ENCODE measurements at places on chromosomes 16 and 17. TPM values are rescaled to one million over a fixed set of nuclear protein-coding genes. Genes with fewer than 3 reads are reported as not detected.
A peak's percentile ranks its signal among the peaks of the same experiment; 100 is the strongest.

Gene LASP1
- 48.5 TPM for polyA plus RNA-seq

Gene C16orf96
- polyA plus RNA-seq, result 0.09 TPM

Gene TNFSF12
- 5.1 TPM for polyA plus RNA-seq

DNA sequence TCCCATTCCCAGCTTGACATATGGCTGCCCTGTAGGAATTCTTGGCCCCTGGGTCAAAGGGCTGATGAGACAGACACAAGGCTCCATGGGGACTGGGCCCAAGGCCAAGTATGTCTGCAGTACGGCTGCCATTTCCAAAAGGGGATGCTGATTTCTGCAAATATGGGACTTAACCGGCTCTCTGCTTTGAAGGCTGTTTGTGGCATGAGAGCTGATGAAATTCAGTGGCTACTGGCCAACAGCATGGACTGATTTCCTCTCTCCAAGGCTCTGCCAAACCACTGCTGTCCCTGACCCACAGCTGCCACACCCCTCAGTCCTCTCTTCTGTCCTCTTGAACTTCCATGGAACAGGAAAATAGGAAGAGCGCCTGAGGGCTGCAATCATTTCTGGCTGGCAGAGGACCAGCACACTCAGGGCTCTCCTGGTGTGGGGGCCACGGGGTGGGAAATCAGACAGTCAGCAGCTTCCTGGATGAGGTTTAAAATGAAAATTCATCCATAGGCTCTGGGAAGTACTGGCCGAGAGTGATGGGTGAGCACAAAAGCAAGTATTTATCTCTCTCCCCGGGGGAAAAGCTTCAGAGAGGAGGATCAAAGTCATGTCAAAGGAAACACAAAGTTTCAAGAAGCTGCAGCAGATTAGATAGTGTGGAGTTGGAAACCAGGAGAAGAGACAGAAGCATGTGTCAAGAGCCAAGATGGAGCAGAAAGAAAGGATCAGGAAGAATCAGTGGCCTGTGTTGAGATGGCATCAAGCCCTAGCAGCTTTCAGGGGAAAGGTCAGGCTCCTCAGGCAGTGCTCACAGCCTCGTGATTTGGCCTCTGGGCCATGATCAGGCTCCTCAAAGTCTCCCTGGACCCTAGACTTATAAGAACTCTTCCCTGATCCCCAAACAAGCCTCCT lies 64.1 kb upstream of the SREBF1 start:
- DNase-seq, result no peak

DNA sequence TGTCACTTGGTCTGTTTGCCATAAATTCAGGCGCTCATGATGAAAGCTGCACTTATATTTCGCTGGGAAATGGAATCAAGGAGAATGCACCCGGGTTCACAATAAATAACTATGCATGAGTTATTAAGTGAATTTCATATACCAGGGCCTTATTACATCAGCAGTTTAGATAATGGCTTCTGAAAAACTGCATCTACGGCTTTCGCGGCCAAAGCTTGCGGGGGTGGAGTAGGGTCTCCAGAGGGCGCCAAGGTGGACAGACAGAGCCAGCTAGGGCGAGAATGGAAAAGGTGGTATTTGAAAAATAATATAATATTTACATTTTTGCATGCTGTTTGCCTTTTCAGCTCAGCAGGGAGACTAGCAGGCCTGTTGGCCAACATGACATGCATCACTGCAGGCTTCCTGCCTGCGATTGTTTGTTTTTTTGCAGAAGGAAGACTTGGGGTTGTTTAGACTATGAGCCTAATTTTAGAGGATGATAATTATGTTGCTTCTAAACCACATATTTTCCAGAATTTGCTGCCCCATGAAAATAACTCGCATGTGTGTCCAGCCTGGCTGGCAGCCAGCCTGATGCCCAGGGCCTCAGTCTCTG lies 173.8 kb upstream of the IRX3 start:
- no peak for DNase-seq

DNA sequence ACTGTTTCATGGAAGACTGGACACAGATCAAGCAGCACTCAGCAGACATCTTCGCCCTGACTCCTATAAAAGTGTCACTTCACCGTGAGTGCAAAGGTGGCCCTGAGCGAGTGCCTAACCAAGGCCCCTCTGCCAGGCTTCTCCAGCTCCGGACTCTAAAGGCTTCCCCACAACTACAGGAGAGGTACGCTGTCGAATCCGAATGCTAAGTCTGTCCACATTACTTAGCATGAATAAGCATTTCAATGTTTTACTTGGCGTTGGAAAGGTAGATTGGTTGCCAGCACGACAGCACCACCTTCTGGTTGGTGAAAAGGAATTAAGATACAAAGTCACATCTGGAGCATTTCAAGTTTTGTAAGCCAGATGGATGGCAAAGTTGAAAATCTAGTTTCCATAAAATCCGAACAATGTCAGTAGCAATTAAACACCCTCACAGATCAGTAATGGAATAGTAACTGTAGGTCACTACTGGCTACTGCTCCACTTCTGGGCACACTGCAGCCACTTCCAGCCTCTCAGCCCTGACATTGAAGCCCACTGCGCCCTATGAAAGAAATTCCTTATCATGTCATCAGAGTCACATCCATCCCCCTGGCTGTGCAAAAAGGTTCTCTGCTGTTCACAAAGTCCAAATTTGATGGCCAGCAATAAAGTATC lies 100.9 kb downstream of the PARN start:
- peak; percentile 90 for DNase-seq

DNA sequence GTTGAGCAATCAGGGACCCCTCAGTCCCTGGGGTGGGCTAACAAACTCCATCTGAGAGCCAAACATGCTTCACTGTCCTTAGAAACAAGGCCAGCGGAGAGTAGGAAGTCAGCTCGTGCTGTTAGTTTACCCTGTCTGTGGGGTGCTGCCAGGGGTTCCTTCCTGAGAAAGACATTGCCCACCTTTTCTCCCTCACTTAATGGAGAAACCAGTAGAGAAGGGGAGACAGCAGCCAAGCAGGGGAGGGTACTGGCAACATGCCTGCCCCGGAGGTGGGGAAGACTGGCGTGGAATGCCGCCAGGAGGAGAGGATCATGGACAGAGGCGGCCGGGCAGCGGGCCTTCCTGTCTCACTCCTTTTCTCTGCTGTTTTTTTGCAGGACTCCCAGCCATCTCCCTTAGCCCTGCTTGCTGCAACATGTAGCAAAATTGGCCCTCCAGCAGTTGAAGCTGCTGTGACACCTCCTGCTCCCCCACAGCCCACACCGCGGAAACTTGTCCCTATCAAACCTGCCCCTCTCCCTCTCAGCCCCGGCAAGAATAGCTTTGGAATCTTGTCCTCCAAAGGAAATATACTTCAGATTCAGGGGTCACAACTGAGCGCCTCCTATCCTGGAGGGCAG lies 19.9 kb downstream of the SP2 start:
- DNase-seq, result no peak

- peak; percentile 67 for DNase-seq
Measured at GRCh38 chr17:59761385-59762048, 54.1 kb downstream of the VMP1 start.

GRCh38 chr16:64974381-64974780 lies 147.5 kb downstream of the CDH11 start:
- DNase-seq, result peak; percentile 18

DNA sequence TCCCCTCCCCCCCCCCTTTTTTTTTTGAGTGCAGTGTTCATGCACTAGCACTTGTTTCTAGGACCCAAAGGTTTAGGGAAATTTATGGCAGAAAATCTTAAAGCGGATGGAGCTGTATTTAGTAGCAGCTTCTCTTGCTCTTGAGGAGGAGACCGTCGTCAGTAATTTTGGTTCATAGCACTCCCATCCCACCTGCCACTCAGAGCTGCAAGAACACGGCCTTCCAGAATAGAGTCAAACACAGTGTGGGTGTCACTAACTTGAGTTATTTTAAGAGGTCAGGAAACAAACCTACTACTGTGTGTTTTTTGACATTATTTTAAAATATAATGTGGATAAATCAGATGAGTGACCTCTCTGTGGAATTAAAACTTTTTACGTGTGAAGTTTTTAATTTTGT lies 37.3 kb downstream of the SEC14L1 start:
- DNase-seq, result no peak

GRCh38 chr17:74972973-74973328 lies 392 bp upstream of the HID1 start:
- no peak for DNase-seq

Data from GM23338 (cell line).